CD4-positive, alpha-beta T cell treated with Interleukin-15 for 1 hour (primary cell): ENCODE measurements at places on chromosomes 16 and 17.
A peak's percentile ranks its signal among the peaks of the same experiment; 100 is the strongest.

GRCh38 chr16:66423177-66423576, 3.9 kb upstream of the BEAN1 start:
- no peak for DNase-seq

DNA sequence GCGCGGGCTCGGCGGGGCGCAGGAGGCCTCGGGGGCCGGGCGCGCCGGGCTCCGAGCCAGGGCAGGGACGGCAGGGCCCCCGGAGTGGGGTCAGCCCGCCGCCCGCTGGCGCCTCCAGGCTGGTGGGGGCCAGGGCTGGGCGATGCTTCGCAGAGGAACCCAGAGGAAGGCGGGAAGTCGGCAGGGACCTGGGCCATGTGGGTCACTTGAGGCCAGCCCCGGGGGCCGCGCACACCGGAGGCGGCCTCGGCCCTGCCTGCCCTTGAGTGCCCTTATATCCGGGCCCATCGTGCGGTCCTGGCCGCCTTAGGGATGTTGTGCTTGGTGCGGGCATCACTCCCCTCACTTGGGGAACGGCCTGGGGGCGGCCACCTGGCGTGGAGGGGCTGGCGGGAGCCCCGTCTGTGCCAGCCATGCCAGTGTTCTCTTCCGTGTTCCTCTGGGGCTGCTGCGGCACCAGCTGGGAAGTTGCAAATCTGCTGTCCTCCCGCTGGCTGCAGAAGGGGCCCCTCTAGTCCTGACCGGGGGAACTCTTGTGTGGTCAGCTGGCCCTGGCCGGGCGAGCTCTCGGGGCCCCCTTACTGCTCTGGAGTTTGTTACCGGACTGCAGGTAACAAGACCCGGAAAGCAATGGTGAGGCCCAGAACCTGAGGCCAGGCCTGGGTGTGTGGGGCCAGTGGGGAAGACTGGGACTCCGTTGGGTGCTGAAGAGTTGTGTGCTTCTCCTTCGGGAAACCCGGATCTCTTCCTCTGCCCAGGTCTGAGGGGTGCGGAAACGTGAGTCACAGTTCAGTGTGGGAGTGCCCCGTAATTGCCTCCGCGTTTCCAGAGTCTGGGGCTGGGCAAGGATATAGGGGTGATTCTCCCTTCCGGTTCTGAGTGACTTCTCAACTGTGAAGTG, 849 bp downstream of the CAPN15 start:
- peak; percentile 58 for DNase-seq

DNA sequence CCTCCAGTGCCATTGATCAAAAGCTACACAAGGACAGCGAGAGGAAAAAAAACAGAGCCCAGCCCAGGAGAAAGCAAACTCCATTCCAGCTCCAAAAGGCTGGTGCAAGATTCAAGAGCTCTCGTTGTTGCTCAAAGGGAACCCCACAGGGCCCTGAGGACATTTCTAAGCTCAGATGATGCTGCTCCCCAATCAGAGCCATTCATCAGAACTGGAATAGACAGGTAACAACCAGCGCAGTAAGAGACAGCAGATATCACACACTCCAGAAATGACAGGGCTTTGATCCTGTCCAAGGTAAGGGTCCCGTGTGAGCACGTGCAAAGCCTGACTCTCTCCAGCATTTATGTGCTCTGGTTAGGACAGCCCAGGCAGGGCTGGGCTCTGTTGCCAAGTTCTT, 20.1 kb downstream of the PMP22 start:
- DNase-seq, result no peak

DNA sequence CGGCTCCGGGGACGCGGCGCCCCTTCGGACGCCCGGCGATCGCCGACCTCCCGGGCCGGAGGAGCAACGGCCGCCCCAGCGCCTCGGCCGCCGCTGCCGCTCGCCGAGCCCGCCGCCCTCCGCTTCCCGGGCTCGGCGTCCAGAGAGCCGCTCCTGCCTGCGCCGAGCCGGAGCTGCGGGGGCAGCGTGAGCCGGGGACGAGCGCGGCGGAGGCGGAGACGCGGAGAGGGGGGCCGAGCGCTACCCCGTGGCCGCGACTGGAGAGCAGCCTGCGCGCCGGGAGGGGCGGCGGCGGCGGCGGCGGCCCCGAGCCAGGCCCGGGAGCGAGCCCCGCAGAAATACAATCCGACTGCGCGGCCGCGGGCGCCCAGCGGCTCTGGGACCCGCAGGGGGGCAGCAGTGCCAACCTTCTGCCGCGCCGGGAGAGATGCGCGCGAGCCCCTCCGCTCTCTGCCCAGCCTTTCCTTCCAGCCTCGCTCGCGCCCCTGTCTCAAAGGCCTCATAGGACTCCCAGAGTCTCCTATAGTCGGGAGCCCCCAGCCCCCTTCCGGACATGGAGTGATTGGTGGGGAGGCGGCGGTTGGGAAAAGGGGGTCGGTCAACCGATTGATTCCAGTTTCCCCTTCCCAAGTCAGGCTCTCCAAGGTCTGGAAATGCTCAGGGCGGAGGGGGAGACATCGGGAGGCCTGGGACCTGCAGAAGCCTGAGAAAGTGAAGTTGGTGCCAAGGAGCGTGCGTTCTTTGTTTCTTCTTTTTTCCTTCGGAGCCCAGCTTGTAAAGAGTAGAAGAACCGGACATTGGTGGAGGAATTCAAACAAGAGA, 1.0 kb upstream of the SDK2 start:
- DNase-seq, result peak; percentile 24

GRCh38 chr17:67055041-67055443, 10.7 kb downstream of the CACNG1 start:
- DNase-seq, result no peak

DNA sequence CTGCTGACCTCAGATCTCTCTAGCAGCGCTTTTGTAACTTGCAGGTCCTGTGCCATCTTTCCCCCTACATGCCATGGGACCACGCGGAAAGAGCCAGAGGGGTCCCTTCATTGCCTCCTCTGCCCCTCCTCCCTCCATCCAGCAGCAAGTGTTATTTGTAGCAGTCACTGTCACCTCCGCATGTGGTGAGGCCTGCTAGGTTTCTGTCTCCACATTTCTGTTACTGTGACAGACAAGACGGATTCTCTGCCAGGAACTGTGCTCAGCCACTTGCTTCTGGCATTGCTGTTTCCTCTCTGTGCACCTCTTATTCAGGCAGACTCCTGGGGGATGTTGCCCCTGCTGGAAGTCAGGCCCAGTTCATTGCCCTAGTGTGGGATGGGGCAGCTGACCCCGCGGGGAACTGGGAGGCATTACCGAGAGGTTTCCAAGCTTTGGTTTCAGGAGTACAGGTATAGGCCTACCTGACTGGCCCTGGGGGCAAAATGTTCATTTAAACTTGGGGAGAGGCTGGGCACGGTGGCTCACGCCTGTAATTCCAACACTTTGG, 61.2 kb downstream of the RAB11FIP4 start:
- DNase-seq, result no peak

- DNase-seq, result no peak
Measured at GRCh38 chr16:84741340-84741830, 41.6 kb downstream of the USP10 start.

GRCh38 chr16:4384509-4384942, 12.9 kb downstream of the VASN start:
- no peak for DNase-seq

DNA sequence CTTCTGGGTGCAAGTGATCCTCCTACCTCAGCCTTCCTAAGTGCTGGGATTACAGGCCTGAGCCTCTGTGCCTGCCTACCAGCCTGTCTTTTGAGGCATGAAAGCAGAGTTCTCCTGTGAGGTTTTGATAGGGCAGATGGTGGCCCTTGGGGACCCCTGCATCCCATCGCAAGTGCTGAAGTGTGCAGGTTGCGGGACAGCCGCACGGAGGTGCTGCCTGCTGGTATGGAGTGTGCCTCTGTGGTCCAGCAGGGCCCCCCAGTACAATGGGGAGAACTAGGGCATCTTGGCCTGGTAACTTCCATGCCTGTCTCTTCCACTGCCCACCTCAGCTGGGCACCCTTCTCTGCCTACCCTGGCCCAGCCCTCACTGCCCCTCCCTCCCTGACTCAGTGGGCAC, 9.9 kb upstream of the NDRG4 start:
- no peak for DNase-seq

DNA sequence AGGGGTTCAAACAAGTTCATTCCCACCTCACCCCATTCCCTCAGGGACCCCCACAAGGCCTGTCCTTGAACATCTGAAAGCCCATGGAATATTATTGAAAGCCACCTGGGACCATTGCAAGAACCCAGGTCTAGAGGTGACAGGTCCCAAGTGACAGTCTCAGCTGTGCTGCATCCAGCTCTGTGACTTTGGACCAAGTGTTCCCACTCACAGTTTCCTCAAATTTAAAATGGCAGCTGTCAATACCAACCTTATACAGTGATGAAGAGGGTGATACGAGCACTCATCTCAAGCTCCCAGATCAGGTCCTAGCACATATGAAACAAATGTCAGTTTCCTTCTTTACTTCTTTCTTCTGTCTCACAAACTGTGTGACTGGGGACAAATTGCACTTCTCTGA, 9.1 kb downstream of the ERAL1 start:
- no peak for DNase-seq

- peak; percentile 66 for DNase-seq
Measured at GRCh38 chr17:42578282-42578869, 847 bp upstream of the PSMC3IP start.

DNA sequence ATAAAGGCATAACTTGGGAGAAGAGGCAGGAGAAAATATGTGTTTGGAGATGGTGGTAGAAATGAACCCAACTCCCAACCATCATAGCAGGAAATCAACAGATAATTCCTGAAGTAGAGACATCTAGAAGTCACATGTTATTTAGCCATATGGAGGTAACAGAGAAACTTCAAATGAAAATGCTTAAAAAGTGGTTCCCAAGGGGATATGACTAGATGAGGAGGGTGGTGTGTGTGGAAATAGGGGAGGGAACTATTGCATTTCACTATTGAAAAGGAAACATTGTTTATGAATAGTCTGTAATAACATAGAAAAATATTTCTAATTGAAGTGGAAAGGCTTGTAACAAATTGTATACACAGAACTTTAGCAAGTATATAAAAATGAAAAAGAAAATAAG, 412.0 kb downstream of the SHISA9 start:
- DNase-seq, result no peak

GRCh38 chr17:285751-286422, 66.7 kb downstream of the RPH3AL start:
- no peak for DNase-seq

DNA sequence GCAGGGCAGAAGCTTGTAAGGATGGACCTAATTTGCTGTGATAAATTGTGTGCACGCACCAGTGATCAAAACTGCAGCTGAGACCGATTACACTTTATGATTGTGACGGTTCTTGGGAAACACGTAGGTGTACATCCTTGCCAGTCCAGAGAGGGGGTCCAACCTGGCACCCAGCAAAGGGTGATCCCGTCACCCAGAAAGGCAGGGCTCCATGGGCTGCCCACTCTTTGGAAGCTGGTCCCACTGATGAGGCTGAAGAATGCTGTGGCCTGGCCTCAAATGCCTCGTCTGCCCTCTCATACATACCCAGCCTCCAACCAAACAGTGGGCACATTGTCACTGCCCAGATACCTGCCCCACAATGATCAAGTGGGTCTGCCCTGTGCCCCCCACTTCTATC, 132.0 kb downstream of the C16orf78 start:
- DNase-seq, result peak; percentile 12

DNA sequence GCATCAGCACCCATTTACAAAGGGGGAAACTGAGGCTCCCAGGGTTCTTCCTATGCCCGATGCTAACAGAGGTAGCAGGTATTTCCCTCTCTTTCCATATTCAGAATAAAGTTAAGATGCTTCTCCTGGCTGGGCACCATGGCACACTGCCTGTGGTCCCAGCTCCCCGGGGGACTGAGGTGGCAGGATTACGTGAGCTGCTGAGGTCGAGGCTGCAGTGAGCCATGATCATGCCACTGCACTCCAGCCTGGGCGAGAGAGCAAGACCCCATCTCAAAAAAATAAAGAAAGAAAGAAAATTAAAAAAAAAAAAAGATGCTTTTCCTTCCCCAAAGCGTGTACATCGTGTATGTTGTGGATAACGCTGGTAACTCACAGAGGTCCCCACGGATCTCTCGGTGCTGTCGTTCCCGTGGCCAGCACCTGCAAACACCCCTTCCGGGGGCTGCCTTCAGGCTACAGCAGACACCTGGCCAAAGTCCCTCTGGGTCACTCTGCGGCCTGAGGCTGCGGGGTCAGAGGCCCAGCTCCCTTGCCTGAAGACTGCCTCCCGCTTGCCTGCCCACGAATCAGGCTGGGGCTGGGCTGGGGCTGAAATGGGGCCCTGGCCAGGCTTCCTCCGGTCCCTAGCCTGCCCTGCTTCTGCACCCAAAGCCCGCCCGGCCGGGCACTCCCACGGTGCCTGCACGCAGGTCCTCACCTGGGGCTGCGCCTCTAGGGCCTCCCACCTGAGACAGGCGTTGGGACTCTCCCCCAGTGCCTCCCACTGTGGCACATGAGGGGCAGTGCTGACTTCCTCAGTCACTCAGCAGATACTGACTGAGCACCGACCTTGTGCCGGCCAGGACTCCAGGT, 63.1 kb downstream of the ZDHHC7 start:
- DNase-seq, result no peak

DNA sequence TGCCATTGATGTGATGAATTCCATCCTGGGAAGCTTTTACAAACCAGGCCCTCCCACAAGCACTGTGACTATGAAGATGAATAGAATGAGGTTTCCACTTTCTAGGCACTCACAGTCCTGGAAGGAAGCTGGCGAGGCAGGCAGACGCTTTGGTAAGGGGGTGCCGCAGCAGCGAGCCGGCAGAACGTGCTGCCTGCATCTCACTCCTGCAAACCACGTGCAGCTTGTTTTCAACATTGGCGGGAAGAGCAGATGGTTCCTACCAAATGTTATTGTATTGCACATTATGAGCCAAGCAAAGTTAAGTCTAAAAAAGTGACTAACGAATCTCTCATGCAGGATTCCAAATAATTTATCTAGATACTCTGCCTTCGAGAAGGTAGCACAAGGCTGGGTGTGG, 3.7 kb upstream of the DNAI2 start:
- no peak for DNase-seq

- DNase-seq, result no peak
Measured at GRCh38 chr17:48064638-48065037, 16.5 kb downstream of the NFE2L1 start.

DNA sequence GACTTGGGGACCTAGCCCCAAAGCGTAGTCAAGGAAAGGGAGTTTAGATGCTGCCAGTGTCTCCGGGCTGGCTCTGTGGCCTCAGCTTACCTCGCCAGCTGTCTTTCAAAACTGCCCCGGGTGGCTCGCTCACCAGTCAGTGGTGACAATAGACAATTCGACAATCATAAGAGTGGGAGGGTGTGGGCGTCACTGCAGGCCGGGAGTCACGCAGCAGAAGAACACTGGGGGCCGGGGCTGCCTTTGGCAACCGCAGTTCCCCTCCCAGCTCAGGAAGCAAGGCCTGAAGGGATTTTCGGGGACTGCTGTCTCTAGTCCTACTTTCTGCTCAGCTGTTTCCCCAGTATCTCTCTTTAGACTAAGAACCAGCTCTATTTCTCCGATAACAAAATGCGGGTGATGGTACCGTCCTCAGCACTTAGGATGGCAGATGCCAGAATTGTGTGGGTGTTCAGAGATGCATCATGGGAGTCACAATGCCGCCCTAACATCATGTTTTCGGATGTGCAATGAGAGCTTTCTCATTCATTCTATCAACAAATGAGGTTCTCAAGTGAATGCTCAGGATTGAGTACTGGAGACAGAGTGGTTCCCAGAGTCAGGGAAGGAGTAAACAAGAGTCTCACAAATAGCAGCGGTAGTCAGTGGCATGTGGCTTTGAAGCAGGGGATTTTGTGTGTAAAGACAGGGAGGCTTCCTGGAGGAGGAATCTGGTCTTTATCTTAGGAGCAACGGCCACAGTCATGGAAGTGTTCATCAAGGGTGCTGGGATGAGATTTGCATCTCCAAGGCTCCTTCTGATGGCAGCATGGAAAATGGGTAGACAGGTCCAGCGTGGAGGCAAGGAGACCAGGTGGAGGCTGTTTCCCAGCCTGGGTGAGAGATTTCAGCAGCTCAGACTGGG, 93.1 kb downstream of the ZDHHC7 start:
- DNase-seq, result no peak
